Bronchial epithelial cell (primary cell): ENCODE measurements at places on chromosomes 12 and 14. TPM values are rescaled to one million over a fixed set of nuclear protein-coding genes. Genes with fewer than 3 reads are reported as not detected.

FAM234B gene
- 2.4 and 3.7 TPM in 2 replicates for total RNA-seq

SRRM4 gene
- total RNA-seq = not detected in 2 replicates

MANSC4 gene
- not detected in 2 replicates for total RNA-seq

SERPINA10 gene
- not detected in 2 replicates for total RNA-seq

SCNN1A gene
- 54.5 and 57.7 TPM in 2 replicates for total RNA-seq
